RWPE1 (cell line): ENCODE measurements at places on chromosomes 12 and 14.
A peak's percentile ranks its signal among the peaks of the same experiment; 100 is the strongest.

- peak; percentile 32 for DNase-seq
These were observed 1.0 kb upstream of the CAMKK2 start for GRCh38 chr12:121297435-121297991.

DNA sequence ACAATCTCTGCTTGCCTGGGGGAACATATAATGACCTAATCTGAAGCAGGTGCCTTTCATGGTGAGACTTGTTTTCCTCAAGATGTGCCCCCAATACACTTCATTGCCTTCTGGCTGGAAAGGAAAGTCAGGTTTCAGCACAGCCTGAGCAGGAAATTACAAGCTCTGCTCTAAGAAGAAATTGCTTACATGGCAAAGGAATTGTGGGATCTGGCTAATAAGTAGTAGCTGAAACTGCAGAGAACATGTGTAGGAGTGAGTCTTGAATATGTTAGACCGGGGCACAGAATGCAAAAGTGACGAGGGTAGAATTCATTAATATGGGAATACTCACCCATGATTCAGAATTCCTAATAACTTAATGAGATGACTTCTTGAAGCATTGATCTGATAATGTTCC lies 6.3 kb upstream of the CFAP54 start:
- no peak for DNase-seq

- DNase-seq: no peak
These were observed 150.3 kb downstream of the FOXN3 start for GRCh38 chr14:89266754-89267153.

DNA sequence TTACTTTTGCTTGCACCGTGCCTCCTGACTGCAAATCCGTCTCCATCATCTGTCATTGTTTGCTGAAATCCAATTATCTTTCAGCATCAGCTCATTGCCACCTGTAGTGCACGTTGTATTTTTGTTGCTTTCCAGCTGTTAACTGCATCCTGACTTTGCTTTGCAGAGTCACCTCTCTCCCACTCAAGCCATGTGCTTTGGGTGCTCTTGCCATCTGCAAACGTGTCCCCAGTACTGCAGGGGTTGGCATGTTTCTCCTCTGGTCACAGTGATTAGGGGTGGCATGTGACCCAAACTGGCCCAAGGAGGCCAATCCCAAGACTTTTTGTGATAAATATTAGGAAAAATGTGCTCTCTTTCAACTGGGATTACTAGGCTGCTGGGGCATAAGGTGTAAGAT lies 10.5 kb upstream of the TMED2 start:
- DNase-seq: no peak

DNA sequence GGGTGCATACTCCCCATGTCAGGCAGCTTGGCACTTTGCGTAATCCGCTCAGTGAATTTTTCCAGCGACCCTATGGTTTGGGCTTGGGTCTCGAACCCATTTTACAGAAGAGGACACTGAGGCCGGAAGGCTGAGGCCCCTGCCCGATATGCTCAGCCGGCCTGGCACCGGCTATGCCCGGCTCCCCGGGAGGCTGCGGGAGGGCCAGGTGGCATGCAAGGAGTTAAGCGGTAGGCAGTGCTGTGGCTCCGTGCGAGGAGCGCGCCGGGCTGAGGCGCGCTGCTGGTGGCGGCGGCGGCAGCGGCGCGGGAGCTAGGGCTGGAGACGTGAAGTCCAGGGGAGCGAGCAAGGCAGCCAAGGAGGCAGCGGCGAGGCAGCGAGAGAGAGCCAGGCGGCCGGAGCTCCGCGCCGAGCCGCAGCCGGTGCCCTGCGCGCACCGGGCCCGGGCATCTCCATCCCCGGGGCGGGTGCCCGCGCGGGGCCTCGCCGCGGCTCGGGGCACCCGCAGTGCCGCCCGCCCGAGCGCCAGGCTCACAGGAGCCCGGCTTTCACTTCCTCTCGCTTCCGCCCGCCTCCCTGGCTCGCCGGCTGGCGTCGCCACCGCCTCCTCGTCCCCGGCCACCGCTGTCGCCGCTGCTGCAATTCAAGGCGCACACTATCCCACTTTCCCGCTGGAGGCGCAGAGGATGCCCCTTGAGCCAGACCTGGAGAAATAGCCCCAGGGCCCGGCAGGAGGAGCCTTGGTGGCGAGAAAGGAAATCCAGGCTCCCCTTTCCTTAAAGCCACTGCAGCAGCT lies at the start of gene WSCD2:
TSS of gene WSCD2 (plus strand) at position 272 of the 796 bp plus-strand sequence. CDS start 66,545 bp downstream, outside the sequence.
- DNase-seq: peak; percentile 5

GRCh38 chr12:62282057-62282774 lies 22.0 kb downstream of the USP15 start:
- DNase-seq: no peak

DNA sequence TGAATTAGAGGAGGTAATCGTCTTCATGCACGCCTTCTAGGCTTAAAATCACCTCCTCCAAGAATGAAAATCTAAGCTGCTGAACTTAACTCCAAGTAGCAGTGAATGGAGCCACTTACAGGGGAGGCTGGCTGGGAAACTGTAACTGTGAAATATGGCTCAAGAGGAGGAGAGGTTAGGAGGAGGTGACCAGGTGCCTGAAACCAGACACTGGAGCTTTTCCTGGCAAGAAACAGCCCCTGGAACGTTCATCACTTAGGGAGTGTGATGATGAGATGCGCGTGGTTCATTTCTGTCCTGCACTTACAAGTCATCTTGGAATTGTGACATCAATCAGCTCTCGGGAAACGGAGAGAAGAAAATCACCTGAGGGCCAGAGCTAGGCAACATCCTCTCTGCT lies 62.3 kb upstream of the TMEM132C start:
- no peak for DNase-seq
